ENCODE measurements at places on chromosomes 13 and 19. TPM values are rescaled to one million over a fixed set of nuclear protein-coding genes. Genes with fewer than 3 reads are reported as not detected.

DNA sequence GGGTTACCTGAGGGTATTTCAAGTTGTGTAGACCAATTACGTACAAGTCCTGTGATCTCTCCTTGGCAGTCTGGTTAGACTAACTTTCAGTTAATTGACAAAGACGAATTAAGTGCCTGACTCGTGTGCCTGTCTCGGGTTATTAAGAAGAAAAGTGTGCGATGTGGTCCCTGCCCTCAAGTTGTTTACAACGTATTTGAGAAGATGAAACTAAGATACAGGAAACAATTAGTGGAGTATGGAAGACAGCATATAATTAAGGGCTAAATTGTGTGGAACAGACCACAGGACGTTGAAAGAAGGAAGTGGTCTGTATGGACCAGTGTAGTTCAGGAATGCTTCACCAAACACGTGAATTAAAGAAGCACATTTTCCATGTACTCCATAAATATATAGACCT is 49.2 kb downstream of the KLF5 start:
- DNase-seq, result no peak

DNA sequence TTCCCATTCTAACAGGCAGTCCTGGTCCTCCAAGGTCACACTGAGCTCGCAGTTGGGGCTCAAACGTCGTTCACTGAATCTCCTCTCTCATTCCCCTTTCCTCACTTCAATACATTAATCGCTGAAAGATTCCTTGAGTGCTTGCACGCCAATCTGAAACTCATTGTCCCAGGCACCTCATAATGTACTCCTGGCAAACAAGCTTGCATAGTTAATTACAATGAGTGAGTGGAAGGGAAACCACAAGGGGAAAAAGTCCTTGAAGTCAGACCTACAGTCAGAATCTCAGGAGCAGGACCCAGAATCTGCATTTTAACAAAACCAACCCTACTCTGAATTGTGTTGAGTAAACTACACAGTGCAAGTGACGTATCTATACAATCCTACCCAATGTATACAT is 86.9 kb downstream of the CRYL1 start:
- no peak for DNase-seq

DNA sequence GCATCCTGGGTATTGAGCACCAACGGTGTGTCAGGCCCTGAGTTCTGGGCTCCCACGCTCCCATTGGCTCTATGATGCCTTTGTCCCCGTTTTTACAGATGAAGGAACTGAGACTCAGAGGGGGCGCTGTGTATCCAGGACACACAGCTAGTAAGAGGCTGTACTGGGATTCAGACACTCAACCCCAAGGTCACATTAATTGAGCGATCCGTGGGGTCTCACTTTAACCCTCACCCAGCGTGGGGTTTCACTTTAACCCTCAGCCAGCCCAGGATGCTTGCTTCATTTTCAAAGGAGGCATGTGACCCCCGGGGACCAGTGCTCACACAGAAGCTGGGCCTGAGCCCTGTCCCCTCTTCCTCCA is 42.6 kb downstream of the CYP4F22 start:
- no peak for DNase-seq

DNA sequence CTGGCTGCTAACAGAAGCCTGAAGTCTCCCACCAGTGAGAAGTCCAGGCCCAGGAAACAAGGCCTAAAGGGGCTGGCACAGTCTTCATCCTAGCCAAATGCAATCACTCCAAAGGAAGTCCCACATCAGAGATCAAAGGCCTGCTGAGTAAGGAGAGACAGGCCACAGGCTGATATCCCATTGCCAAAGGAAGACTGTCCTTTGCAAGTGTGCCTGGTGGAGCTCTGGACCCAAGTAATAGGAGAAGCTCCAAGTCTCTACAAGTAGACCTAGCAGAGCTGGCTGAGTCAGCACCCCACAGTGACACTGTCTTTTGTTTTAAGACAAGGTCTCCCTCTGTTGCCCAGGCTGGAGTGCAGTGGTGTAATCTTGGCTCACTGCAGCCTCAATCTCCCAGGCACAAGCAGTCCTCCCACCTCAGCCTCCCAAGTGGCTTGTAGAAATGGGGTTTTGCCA is 4.5 kb downstream of the DBP start:
- no peak for DNase-seq

GRCh38 chr13:44399074-44399473 is 25.4 kb downstream of the SERP2 start:
- DNase-seq, result no peak

DNA sequence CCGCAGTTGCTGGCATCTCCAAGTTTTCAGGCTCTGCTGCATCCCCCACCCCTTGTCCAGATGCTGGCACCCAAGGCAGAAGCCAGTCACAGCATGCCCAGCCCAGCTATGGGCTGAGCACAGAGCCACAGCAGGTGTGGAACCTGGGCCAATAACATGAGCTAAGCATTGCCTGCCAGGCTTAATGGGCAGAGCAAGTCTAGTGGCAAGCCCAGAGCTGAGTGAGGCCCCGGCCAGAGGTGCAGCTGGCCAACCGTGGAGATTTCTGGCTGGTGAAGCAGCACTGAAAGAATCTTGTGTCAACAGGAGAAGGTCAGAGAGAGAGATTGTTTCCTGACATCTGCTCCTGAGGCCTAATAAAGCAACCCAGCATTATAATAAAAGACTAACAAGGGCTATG is 111.0 kb downstream of the B3GLCT start:
- no peak for DNase-seq

GRCh38 chr13:59479629-59480028 is 684.1 kb downstream of the DIAPH3 start:
- no peak for DNase-seq

DNA sequence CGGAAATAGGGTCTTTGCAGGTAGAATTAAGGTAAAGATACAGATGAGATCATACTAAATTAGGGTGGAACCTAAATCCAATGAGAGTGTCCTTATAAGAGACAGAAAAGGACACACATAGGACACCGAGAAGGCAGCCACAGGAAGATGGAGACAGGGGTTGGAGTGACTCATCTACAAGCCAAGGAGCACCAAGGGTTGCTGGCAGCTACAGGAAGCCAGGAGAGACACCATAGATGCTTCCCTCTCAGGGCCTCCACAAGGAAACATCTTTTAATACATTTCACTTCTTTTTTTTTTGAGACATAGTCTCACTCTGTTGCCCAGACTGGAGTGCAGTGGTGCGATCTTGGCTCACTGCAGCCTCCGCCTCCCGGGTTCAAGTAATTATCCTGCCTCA is 10.1 kb downstream of the TMEM143 start:
- DNase-seq, result no peak

The ZIC2 gene
- 2.4 TPM for total RNA-seq

GRCh38 chr13:106176117-106176516 is 359.3 kb downstream of the EFNB2 start:
- DNase-seq, result no peak

The ACTMAP gene
- total RNA-seq, result under 0.01 TPM

DNA sequence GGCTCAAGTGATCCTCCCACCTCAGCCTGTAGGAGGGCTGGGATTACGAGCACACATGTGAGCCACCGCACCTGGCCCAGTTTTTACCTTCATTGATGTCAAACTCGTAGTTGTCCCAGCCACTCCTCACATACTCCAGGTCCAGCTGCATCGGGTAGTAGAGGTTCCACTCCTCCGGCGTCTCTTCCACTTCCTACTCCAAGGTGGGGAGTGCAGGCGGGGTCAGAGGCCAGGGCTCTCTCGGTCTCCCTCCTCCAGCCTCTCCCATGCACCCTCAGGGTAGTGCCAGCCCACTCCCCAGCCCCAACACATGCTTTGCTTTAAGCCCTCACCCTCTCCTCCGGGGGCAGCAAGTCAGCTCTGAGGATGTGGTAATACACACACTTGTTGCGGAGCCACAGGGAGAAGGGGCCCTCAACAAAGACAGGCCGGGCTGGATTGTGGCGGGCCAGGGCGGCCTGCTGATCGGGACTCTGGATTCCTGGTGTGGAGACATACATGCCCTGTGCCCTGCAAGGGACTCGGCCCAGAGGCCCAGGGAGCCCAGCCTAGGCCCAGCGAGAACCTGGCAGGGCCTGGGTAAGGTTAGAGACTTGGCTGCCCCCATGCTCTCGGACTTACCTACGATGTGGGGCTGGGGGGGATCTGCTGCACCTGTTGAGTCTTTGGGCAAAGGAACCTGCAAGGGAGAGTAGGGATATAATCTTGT is 1.9 kb upstream of the ZNF653 start:
- no peak for DNase-seq

DNA sequence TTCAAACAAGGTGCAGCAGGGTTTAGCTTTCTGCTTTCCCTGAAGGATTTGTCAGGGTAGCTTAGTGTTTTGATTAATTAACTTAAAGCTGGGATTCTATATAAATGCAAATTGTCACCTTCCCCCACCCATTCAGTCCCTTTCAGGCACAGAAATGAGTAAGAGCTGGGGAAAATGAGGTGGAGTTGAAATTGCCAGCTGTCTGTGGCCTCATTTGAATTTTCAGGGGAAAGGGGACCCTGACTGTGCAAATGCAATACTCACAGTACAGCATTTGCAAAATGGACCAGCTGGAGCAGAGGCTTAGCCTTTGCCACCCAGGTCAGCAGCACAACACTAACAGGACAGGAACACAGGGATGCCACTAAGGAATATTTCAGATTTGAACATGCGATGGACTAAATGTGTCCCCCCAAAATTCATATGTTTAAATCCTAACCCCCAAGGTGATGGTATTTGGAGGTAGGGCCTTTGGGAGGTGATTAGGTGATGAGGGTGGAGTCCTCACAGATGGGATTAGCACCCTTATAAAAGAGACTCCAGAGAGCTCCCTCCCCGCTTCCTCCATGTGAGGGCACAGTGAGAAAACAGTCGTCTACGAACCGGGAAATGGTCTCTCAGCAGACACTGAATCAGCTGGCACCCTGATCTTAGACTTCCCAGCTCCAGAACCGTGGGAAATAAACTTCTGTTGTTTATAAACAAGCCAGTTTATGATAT is 59.5 kb upstream of the CYSLTR2 start:
- no peak for DNase-seq

The ANKLE1 gene
- 0.82 TPM for total RNA-seq

The NBEA gene
- total RNA-seq, result 209 TPM

DNA sequence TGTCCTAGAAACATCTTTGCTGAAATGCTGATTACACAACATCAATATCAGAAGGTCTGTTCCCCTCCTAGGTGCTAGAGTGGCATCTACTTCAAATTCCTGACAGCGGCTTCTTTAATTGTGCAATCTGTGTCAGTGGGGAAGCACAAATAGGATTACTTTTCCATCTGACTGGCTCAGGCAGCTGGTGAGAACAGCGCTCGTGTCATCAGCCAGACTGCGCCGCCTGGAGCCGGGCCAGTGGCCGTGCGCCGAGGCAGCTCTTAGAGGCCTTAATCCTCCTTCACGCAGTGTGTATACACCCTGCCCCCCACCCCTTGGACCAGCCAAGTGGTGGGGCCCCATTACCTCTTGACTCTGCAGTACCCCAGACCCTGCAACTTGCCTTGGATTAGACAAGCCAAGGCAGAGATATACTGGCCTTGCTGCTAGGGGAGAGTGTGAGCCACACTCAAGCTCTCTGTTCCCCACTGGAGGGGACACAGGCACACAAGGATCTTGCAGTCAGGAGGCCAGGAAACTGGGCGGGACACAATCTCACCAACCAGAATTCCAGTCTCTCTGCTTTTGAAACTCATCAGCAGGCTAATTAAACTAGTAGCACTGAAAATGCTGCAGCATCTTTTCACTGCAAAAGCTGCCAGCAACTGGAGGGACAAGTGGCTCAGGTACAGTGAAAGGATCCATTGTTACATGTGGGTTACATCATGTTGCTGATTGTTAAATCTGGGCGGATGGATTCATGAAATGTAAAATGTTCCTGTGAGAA is 48.9 kb upstream of the EPHX3 start:
- DNase-seq, result no peak

- no peak for DNase-seq
Measured at GRCh38 chr19:1671716-1672037, 19.3 kb upstream of the TCF3 start.

GRCh38 chr13:74825152-74825937 is 656.6 kb downstream of the TBC1D4 start:
- no peak for DNase-seq

The MEX3D gene
- total RNA-seq, result 55.0 TPM

DNA sequence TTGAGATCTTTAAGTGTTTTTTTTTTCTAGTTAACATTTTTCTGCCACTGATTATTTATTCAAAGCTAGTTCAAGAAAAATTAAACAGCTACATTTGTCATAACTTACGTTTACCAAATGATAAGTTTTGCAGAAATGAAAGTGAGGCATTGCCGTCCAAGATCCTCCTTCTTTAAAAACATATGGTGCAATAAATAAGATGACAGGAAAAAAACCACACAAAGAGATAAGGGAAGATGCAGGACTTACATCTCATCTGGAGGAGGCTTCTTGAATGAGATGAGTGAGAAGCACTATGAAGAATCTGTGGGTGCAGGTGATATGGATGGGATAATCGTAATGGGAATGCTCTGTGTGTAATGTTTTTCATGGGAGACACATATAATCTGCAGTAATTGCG is 12.4 kb downstream of the TNFSF13B start:
- DNase-seq, result no peak

The CBARP gene
- total RNA-seq, result 5.3 TPM

The ALOX5AP gene
- total RNA-seq, result 2.0 TPM

The CLC gene
- total RNA-seq, result not detected

GRCh38 chr19:15284896-15285295 is 47.4 kb downstream of the BRD4 start:
- no peak for DNase-seq

DNA sequence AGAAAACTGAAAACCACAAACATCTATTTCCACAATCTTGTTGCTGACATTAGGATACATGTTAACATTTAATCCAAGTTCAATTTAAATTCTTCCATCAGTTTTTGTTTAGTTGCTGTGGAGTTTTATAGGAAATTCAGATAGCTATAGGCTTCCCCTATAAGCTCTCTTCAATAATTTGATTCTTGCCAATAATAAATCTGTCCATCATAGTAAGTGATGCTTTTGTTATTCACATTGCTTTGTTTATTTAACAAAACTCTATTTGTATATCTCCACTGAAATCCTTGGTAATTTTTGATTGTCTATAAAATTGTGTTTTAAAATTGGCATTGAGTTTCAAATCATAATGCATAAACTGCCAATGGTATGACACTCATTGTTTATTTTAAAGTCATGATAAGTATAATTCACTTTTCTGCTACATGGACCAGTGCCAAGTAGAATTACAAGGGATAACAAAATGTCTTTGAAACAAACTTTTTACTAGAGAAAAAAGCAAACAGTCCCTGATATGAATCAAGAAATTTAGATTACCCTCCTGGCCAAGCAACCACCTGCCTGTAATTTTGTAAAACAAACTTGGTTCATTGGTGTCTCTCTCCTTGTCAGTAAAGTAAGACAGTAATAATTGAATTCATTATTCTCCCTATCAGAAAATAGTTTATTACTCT is 577.3 kb upstream of the GPC6 start:
- DNase-seq, result no peak
